ENCODE measurements at places on chromosomes 4 and X. TPM values are rescaled to one million over a fixed set of nuclear protein-coding genes. Genes with fewer than 3 reads are reported as not detected.

Gene MAGEB10
- not detected for polyA plus RNA-seq

Gene STS
- polyA plus RNA-seq = 4.8 TPM

DNA sequence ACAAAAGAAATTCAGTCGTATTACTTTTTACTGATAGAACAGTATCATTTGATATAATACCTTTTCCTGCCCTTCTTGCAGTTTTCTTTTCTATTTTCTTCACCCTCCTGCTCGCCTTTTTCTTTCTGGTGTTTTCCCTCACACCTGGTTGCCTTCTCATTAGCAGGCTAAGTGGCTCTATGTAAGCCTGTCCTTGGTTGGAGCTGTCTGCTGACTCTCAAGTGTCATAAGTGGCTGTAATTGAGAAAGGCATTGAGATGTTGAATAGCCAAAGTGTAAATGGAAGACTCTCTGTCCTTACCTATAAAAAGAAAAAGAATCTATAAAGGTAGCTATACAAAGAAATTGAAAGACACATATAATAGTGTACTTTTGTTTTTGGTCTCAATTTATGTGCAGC is 180.7 kb downstream of the ADGRL3 start:
- no peak for DNase-seq

DNA sequence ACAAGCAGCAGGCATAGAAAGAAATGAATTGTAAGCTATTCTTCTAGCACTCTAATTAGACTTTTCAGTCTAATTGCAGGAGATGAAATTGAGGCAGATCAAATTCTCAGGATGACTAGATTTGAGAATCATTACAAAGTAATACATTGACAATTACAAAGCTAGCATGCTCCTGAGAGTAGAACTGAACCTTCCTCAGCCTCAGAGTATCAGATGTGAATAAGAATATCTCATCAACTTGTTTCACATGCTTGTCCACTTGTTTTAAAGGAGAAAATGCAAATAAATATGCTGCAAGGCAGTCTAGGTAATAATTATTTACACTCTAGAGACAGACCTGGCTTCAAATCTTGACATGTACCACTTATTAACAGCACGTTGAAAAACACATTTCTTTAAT is 491.0 kb upstream of the MAGEB2 start:
- DNase-seq = no peak

Measured in left renal pelvis (tissue), 4 donors.